ENCODE measurements at places on chromosomes 5 and 9. TPM values are rescaled to one million over a fixed set of nuclear protein-coding genes. Genes with fewer than 3 reads are reported as not detected.

Gene GRXCR2
- not detected for total RNA-seq

Gene NTRK2
- total RNA-seq: 2.3 TPM

Gene CTSV
- 0.79 TPM for total RNA-seq

Gene PSD2
- not detected for total RNA-seq

- H3K27ac ChIP-seq: no peak overlapping the region
- no peaks in the 10 kb centered on the region for H3K4me1 ChIP-seq
- no peak overlapping the region for H3K4me3 ChIP-seq
- H3K27me3 ChIP-seq: peaks cover 34% of the 10 kb centered on the region
Measured at GRCh38 chr5:116585227-116585626, 10.6 kb upstream of the SEMA6A start.

DNA sequence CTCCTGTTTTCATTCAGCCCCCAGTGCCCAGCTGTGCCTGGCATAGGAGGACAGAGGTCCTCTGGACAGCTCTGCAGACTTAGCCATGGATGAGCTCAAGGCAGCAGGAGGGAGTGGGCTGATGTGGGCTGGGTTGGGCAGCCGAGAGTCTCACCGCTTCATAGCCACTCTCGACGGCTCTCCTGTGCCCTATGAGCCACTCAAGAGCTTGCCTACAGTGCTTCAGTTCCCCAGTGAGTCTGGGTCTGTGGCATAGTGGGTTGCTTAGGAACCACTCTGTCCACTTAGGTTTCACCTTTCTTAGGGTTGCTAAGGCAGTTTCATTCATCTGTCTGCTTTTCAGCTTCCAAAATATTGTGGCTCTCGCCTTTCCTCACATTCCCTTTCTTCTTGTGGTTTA lies 296.8 kb downstream of the ICE1 start:
- no peak for DNase-seq
- H3K27ac ChIP-seq: no peak overlapping the region
- no peaks in the 10 kb centered on the region for H3K4me1 ChIP-seq
- no peak overlapping the region for H3K4me3 ChIP-seq

GRCh38 chr5:74352256-74352655 lies 288.3 kb downstream of the ENC1 start:
- H3K27me3 ChIP-seq: peaks cover 9% of the 10 kb centered on the region
- H3K27ac ChIP-seq: no peak overlapping the region
- no peaks in the 10 kb centered on the region for H3K36me3 ChIP-seq
- no peak for DNase-seq

DNA sequence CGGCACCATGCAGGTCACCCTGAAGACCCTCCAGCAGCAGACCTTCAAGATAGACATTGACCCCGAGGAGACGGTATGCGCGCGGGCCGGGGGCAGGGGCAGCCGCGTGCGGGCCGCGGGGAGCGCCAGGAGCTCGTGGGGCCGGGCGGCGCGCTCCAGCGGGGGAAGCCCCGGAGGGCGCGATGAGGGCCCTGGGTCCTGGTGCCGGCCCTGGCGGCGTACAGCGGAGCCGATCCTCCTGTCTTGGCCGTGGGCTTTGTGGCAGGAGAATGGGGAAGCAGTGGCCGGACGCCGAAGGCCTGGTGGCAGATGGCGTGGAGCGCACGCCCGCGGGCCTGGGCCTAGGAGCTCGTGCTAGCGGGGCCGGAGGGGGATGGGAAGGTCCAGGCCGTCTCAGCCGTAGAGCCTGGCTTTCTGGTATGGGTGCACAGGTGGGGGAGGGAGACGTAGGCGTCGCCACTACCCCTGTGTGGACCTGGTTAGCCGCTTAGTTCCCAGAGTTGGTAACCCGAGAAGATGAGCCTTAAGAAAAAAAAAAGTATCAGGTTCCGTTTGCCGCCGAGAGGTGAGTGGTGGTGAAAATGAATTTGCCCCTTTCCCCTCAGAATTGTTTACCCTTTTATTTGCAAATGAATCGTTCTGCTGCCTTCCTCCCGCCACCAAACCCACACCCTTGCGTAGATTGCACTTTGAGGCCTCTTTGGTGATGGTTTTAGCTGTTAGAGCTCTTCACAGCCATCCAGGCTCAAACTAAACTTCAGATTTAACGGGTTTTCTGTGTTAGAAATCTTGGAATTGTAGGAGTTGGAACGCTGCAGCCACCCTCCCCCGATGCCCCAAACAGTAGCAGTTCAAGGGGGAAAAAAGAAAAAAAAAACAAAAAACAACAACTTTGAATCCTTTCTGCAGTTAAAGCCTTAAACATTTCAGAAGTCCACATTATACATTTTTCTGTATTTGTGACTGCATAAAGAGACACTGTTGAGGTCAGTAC lies 841 bp downstream of the RAD23B start:
- peaks cover 8% of the 10 kb centered on the region for H3K27me3 ChIP-seq
- H3K27ac ChIP-seq: peak overlapping the region; percentile 93
- DNase-seq: peak; percentile 64
- peaks cover 52% of the 10 kb centered on the region for H3K4me1 ChIP-seq
- peaks cover 20% of the 10 kb centered on the region for H3K36me3 ChIP-seq

GRCh38 chr9:76580188-76580587 lies 121.2 kb downstream of the GCNT1 start:
- no peaks in the 10 kb centered on the region for H3K36me3 ChIP-seq
- H3K4me3 ChIP-seq: no peak overlapping the region
- H3K27me3 ChIP-seq: no peaks in the 10 kb centered on the region
- no peak for DNase-seq

DNA sequence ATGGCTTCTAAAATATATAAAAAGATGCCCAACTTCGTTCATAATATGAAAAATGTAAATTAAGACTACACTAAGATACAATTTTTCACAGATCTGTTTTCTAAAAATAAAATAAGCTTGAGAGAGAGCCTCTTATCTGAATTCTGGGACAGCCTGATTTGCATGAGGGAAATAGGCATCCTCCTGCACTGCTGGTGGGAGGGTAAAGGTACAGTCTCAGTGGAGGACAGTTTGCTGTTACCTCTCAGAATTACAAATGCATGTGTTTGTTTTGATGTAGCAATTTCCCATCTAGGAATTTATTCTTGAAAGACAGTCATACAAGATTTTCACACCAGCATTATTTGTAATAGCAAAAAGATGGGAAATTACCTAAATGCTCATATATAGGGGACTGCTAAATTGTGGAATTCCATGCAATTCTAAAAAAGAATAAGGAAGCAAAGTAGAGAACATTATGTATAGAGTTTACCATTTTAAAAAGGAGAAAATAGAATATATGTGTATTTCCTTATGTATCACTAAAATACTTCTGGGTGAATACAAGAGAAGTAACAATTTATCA lies 75.7 kb downstream of the ZSWIM6 start:
- DNase-seq: no peak
- no peak overlapping the region for H3K27ac ChIP-seq
- no peaks in the 10 kb centered on the region for H3K27me3 ChIP-seq
- H3K4me3 ChIP-seq: no peak overlapping the region

GRCh38 chr9:87793292-87793691 lies 67.4 kb downstream of the CTSL start:
- H3K4me1 ChIP-seq: peaks cover 32% of the 10 kb centered on the region
- no peaks in the 10 kb centered on the region for H3K27me3 ChIP-seq
- no peak for DNase-seq
- no peak overlapping the region for H3K4me3 ChIP-seq
- H3K36me3 ChIP-seq: no peaks in the 10 kb centered on the region
- no peak overlapping the region for H3K27ac ChIP-seq

DNA sequence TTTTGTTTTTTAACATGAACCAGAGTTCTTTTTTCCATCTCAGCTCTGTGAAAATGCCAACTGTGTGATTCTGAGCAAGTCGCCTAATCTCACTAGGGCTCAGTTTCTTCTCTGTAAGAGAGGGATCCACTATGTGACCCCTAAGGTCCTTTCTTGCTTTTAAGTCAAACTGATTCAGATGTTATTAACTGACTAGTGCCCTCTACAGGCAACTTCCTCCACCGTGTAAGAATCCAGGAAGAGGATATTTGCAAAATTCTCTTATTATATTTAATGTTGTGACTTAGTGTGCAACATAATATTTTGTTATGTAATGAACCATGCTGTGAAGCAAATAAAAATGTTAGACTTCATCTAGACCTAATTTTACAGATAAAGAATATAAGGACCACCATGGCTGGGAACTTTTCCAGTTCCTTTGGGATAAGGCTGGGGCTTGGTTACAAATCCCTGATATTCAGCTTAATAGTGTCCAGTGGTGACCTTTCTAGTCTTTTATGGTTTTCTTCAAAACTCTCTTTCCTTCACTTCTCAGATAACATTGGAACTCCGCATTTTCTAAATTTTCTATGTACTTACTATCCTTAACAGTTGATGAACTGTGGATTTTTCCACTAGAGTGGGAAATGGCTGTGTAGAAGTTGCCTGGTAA lies 244.7 kb downstream of the PIK3R1 start:
- H3K27ac ChIP-seq: no peak overlapping the region
- H3K4me3 ChIP-seq: no peak overlapping the region
- H3K4me1 ChIP-seq: peaks cover 21% of the 10 kb centered on the region
- DNase-seq: peak; percentile 67

- H3K36me3 ChIP-seq: no peaks in the 10 kb centered on the region
- no peak for DNase-seq
- H3K4me3 ChIP-seq: no peak overlapping the region
- H3K27me3 ChIP-seq: no peaks in the 10 kb centered on the region
- no peak overlapping the region for H3K27ac ChIP-seq
- H3K4me1 ChIP-seq: no peaks in the 10 kb centered on the region
Measured at GRCh38 chr9:106450549-106450948, 412.4 kb upstream of the ZNF462 start.
